Type B pancreatic cell (in vitro differentiated cells): ENCODE measurements at places on chromosomes 7 and 10. TPM values are rescaled to one million over a fixed set of nuclear protein-coding genes. Genes with fewer than 3 reads are reported as not detected.

- DNase-seq: no peak
- no peaks in the 10 kb centered on the region for H3K4me1 ChIP-seq
- H3K27ac ChIP-seq: peak overlapping the region; percentile 57
Observed at GRCh38 chr7:97107192-97107800, 10.2 kb upstream of the SDHAF3 start.

Gene CPED1
- 0.88 and 45.4 TPM in 2 replicates for total RNA-seq

- DNase-seq: no peak
- no peaks in the 10 kb centered on the region for H3K36me3 ChIP-seq
- peaks cover 1% of the 10 kb centered on the region for H3K27me3 ChIP-seq
- H3K4me1 ChIP-seq: peaks cover 17% of the 10 kb centered on the region
Observed at GRCh38 chr10:70743430-70743788, 41.8 kb downstream of the TBATA start.

Gene CPA2
- 16.3 and 19.8 TPM in 2 replicates for total RNA-seq

DNA sequence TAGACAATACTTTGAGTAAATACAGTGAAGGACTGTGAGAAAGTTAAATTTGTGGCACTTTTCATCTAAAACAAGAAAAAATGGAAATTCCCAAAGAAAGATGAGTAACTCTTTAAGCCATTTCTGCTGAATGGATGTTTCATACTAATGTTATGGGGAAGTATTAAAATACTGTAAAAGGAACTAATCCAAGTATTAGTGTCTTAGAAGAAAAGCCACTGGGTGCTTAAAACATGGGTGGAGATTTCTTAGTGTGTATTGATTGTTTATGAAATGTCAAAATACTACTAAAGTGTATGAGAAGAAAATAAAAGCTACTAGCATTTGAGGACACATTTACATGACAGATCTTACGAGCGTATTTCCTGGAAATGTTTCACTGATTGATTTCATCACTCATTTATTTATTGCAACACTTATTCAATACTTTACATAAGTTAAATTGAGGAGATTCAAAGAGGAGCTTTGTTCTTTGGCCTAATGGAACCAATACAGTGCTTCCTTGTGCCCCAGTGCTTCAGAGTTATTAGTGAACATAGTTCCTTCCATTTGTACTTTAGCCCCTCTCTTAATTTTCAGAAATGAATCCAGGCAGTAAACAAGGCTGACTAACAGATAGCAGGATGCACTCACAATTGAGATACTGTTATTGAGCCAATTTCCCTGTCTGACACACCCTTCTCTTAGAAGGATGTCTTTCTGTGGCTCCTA, 155.5 kb upstream of the AHR start:
- no peaks in the 10 kb centered on the region for H3K27me3 ChIP-seq
- H3K4me1 ChIP-seq: no peaks in the 10 kb centered on the region
- DNase-seq: no peak
- H3K27ac ChIP-seq: no peak overlapping the region
- no peak overlapping the region for H3K4me3 ChIP-seq
- H3K36me3 ChIP-seq: no peaks in the 10 kb centered on the region

Gene SFRP4
- 0.14 and 4.4 TPM in 2 replicates for total RNA-seq

DNA sequence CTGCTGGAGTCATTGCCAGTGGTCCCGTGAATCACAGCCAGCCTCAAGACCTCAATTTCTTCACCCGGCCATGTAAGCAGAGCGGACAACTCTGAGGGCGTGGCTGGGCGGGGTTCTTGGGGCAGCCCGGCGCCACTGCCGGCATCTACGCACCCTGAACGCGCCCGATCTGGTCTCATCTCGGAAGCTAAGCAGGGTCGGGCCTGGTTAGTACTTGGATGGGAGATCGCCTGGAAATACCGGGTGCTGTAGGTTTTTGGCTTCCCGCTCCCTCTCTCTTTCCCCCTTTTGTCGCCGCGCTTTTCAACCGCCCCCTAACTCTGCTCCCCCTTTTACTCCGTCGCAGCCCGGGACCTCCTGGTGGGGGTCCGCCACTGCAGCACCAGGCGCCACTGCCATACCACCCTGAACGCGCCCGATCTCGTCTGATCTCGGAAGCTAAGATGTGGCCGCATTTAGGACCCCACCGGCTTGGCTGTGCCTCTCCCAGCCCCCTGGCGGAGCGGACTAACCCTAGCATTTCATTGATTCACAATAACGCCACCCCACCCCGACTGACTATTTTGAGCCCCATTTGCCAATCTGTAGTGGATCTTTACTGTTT, 25.3 kb downstream of the GARIN1A start:
- no peak for DNase-seq
- peak overlapping the region; percentile 81 for H3K27ac ChIP-seq
- peaks cover 55% of the 10 kb centered on the region for H3K27me3 ChIP-seq
- H3K36me3 ChIP-seq: peaks cover 5% of the 10 kb centered on the region

- no peaks in the 10 kb centered on the region for H3K4me1 ChIP-seq
- peaks cover 52% of the 10 kb centered on the region for H3K27me3 ChIP-seq
- no peaks in the 10 kb centered on the region for H3K36me3 ChIP-seq
- H3K27ac ChIP-seq: no peak overlapping the region
- DNase-seq: no peak
Observed at GRCh38 chr7:39838326-39838725, 111.7 kb upstream of the CDK13 start.

Gene CYP3A4
- total RNA-seq: 4.2 and 10.0 TPM in 2 replicates

Gene CALCR
- 0.10 and 0.12 TPM in 2 replicates for total RNA-seq

Gene GOLGA7B
- 0.41 and 0.52 TPM in 2 replicates for total RNA-seq

- H3K27ac ChIP-seq: no peak overlapping the region
- no peaks in the 10 kb centered on the region for H3K4me1 ChIP-seq
Observed at GRCh38 chr7:106901828-106902441, 36.9 kb downstream of the PIK3CG start.

- no peak overlapping the region for H3K27ac ChIP-seq
- peaks cover 17% of the 10 kb centered on the region for H3K4me1 ChIP-seq
- no peak for DNase-seq
- peaks cover 5% of the 10 kb centered on the region for H3K36me3 ChIP-seq
- H3K27me3 ChIP-seq: peaks cover 4% of the 10 kb centered on the region
Observed at GRCh38 chr7:73894733-73895551, 34.0 kb downstream of the TMEM270 start.

GRCh38 chr7:92422926-92423325, 24.4 kb upstream of the GATAD1 start:
- no peak for DNase-seq
- H3K4me1 ChIP-seq: peaks cover 23% of the 10 kb centered on the region
- H3K27ac ChIP-seq: no peak overlapping the region
- H3K27me3 ChIP-seq: peaks cover 4% of the 10 kb centered on the region
- H3K36me3 ChIP-seq: no peaks in the 10 kb centered on the region
- H3K4me3 ChIP-seq: no peak overlapping the region

Gene GIMAP5
- not detected in 2 replicates for total RNA-seq

DNA sequence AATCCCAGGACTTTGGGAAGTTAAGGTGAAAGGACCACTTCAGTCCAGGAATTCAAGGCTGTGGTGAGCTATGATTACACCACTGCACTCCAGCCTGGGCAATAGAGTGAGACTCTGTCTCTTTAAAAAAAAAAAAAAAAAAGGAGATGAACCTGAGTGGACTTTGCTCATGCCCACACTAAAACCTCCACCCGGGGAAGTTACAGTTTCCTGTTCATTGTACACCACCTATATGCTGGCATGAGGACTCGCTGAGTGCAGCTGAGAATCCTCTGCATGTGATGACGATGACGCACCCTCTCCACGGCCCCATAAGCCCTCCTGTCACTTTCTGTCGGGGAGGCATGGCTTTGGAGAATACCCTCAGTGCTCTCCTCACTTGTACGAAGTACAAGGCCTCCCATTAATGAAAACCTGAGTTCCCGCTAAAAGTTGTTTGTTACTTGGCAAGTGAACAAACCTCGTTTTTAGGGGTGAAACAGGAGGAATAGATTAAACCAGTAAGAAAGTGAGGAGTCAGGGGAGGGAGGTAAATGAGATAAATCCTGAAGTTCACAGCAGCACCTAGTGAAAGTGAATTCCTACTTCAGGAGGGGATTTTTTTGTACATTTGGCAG, 15.9 kb downstream of the TMEM176B start:
- no peak overlapping the region for H3K4me3 ChIP-seq
- DNase-seq: no peak
- H3K36me3 ChIP-seq: no peaks in the 10 kb centered on the region
- H3K27ac ChIP-seq: no peak overlapping the region
- peaks cover 11% of the 10 kb centered on the region for H3K4me1 ChIP-seq

Gene FRAT1
- 4.7 and 6.1 TPM in 2 replicates for total RNA-seq

Gene STAG3
- total RNA-seq: 1.6 and 1.7 TPM in 2 replicates

Gene NYAP1
- total RNA-seq: 2.1 and 6.3 TPM in 2 replicates

Gene ITGA8
- 1.1 and 10.1 TPM in 2 replicates for total RNA-seq

- no peak overlapping the region for H3K4me3 ChIP-seq
- H3K27ac ChIP-seq: peak overlapping the region; percentile 21
- H3K4me1 ChIP-seq: peaks cover 12% of the 10 kb centered on the region
- H3K27me3 ChIP-seq: peaks cover 9% of the 10 kb centered on the region
- no peak for DNase-seq
Observed at GRCh38 chr7:484356-485101, 35.1 kb downstream of the PDGFA start.

DNA sequence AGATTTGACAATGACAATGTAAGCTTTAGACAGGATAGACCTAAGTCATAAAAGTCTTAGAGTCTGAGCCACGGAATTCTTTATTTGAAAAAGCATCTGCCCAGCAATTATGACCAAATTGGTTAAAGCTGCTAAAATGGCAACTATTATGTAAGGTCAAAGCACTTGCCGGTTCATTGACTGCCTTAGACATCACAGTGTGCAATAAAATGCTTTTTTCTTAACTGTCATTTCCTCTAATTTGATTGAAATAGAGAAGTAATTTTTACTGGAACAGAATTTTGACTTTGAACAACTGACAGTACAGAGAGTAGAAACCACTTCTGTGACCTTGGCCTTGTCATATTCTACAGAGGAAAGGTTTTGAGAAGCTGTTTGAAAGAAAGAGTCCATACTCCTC, 142.9 kb downstream of the THSD7A start:
- no peak for DNase-seq
- H3K27ac ChIP-seq: no peak overlapping the region
- no peaks in the 10 kb centered on the region for H3K27me3 ChIP-seq
- H3K4me1 ChIP-seq: no peaks in the 10 kb centered on the region
- H3K4me3 ChIP-seq: no peak overlapping the region

DNA sequence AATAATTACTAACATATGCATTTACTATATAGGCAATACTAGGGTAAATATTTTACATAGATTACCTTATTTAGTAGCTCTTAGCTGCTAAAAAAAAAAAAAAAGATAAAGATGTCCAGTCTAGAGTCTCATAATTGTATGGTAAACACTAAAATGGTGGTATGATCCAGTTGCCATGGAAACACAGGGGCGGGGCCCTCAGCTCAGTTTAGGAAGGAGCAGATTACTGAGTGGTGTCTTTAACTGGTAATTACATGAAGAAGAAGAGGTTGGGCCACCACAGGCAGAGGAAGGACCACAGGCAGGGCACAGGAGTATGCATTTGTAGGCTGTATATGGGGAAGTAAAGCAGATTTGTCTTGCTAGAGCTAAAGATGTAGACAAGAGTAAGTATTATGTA, 43.7 kb downstream of the ITGB8 start:
- H3K27me3 ChIP-seq: no peaks in the 10 kb centered on the region
- no peak overlapping the region for H3K4me3 ChIP-seq
- no peak for DNase-seq
- peaks cover 7% of the 10 kb centered on the region for H3K36me3 ChIP-seq
- no peak overlapping the region for H3K27ac ChIP-seq

DNA sequence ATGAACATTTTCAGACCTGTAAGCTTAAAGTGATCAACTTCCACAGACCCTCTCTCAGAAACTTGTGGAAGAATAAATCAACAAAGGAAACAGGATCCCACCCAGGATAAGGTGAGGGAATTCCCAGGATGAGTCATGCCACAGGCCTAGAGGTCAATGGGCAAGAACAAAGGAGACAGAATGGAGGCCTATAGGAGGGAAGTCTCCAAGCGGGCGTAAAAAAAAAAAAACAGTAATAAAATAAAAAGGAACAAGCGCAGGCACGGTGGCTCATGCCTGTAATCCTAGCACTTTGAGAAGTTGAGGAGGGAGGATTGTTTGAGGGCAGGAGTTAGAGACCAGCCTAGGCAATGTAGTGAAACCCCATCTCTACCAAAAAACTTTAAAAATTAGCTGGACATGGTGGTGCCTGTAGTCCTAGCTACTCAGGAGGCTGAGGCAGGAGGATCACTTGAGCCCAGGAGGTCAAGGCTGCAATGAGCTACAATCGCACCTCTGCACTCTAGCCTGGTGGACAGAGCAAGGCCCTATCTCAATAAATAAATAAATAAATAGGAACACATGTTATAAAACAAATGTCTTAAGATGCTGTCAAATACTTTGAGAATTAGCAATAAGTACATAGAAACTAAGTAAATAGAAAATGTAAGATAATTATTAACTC, 8.4 kb downstream of the SORBS1 start:
- no peak overlapping the region for H3K4me3 ChIP-seq
- no peaks in the 10 kb centered on the region for H3K27me3 ChIP-seq
- peaks cover 17% of the 10 kb centered on the region for H3K4me1 ChIP-seq
- no peak overlapping the region for H3K27ac ChIP-seq

DNA sequence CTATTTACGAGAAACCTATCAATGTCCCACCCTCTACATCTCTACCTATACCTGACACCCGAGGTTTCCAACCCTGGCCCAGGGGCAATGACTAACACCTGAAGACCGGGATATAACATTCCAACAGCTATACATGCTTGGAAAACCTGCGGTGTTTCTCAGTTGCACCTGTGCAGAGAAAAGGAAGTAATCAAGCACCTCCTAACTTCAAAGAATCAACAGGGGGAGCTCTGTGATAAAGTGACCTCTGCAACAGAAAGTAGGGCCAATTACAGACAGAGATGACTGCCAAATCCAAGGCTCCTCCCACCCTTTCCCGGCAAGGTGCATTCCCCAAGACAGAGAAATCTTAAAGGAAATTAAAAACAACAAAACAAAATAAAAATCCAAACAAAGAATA, 41.3 kb downstream of the CCDC6 start:
- DNase-seq: no peak
- H3K27ac ChIP-seq: peak overlapping the region; percentile 66
- peak overlapping the region; percentile 36 for H3K4me3 ChIP-seq

GRCh38 chr10:110421512-110422138, 76.1 kb upstream of the DUSP5 start:
- no peaks in the 10 kb centered on the region for H3K36me3 ChIP-seq
- no peak for DNase-seq
- peaks cover 13% of the 10 kb centered on the region for H3K4me1 ChIP-seq
